RWPE1 (cell line): ENCODE measurements at places on chromosomes 1 and 21.

DNA sequence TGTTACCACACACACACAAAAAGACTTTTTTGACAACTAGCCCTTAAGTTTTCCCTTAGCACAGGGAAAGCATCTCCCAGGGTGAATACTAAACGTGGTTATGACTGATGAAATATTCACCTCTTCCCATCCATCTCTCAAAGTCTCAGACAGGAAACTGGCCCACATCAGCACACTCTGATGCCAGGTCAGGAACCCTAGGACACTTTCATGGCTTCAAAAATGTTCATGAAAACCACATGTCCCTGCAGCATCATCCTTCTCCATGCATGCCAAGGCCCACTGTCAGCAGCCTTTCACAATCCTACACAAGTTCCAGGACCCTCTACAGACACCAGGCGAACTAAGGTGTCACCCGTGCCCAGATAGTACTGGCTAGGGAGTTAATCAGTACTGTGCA, 68.7 kb downstream of the DNTTIP2 start:
- DNase-seq = no peak

GRCh38 chr21:39022466-39022862, 160.8 kb downstream of the PSMG1 start:
- DNase-seq = no peak

GRCh38 chr1:223198628-223198965, 55.5 kb upstream of the TLR5 start:
- no peak for DNase-seq

GRCh38 chr1:157648317-157648716, 50.4 kb upstream of the FCRL4 start:
- no peak for DNase-seq

- DNase-seq = no peak
Measured at GRCh38 chr1:29869802-29870201, 633.5 kb downstream of the PTPRU start.
